ENCODE measurements at places on chromosomes 3 and 15.
A peak's percentile ranks its signal among the peaks of the same experiment; 100 is the strongest.

DNA sequence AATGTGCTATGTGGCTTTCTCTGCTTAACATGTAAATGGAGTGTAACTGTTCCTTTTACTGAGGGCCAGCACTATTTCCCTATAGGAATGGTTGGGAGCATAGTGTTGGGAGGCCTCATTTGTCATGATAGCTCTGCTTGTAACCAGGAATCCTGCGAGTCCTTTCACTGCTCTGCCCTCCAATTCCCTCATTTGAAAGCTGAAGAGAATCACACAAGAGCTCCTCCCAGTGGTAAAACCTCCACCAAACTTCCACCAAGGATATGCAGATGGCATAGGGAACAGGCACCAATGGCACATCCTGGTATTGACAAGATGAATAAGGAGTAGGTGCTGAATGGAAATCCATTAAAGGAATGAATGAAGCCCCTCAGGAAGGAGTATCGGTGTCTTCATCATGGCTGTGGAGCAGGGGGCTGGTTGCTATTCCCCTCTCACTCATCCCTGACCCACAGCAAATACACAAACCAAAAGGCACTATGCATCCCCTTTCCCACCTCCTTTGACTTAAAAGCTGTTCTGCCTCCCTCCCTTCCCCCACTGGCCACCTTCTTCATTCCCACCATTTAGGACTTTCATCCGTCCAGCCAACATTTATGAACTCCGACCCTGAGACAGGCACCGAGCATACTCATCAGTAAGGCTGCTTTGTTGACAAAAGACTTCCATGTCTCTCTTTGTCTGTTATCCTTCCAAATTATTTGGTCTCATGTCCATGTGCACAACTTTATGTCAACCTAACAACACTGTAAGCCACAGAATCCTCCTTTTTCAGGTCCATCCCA is 560.8 kb downstream of the FOXP1 start:
- DNase-seq = no peak

DNA sequence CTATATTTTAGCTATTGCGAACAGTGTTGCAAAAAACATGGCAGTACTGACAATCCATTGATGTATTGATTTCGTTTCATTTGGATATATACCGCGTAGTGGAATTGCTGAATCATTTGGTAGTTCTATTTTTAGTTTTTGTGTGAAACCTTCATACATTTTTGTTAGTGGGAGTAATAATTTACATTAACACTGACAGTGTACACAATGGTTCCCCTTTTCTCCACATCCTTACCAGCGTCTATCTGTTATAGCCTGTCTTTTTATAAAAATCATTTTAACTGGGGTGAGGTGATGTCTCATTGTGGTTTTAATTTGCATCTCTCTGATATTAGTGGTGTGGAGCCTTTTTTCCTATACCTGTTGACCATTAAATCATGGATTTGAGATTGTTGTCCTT is 392.4 kb upstream of the ALCAM start:
- no peak for DNase-seq

DNA sequence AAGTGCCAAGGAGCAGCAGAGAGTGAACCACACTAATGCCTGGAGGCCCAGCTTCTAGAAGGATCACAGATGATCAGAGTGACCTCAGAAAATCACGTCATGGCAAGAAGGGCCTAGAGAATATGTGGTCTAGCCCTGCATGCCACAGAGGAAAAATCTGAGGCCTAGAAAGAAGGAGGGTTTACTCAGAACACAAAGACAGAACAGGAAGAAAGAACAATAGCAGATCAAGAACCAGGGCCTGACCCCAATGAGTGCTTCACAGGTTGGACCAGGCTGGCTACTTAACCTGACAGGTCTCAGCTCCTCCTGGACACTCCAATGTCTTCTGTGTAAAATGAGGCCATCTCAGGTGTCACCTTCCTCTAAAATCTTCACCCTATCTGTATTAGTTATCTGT is 14.2 kb downstream of the RAB6B start:
- no peak for DNase-seq

- DNase-seq = no peak
Observed at GRCh38 chr3:13708301-13708700, 159.4 kb downstream of the FBLN2 start.

DNA sequence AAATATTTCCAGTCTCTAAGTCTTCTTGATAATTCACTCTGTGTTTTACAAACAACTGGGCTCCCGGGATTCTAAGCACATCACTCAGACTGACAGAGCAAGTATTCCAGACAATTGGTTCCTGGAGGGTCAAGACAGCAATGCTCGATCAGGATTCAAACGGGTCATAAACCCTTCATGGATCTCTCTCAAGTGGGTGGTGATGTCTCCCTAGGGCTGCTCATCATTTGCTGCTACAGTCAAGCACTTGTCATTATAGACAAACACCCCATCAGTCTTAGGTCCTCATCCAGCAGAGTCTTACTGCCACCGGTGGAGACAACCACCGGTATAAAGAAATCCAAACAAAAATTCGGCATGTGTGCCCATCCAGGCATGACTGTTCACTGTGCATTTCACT is 921.1 kb downstream of the FHIT start:
- DNase-seq = no peak

DNA sequence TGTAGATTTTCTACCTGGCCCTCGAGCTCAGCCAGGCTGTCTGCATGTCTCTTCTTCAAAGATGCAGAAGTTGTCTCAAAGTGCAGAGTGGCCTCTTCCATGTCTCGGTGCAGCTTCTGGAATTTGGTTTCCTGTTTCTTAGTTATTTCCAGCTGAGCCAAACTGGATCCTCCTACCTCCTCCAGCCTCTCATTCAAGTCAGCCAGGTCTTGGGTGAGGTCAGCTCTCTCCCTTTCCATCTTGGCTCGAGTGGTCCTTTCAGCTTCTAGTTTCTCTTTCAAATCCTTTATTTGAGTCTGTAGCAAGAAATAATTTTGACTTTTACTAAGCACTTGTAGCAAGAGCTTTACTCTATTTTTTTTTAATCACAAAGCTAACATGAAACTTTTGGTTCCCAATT is 81.8 kb downstream of the MYH15 start:
- DNase-seq = no peak

DNA sequence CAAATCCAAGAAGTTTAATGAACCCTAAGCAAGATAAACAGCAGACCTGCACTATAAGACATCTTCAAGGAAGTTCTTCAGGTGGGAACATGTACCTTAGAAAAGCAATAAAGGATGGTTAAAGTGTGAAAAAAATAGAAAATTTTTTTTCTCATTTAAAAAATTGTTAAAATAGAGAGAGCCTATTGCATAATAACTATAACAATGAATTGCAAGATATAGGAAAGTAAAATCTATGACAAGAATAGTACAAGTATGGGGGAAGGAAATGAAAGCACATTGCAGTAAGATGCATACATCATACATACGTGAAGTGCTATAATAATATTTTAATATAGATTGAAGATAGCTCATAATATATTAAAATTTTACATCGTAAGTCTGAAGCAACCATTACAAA is 310.1 kb upstream of the KCNMB2 start:
- DNase-seq = no peak

DNA sequence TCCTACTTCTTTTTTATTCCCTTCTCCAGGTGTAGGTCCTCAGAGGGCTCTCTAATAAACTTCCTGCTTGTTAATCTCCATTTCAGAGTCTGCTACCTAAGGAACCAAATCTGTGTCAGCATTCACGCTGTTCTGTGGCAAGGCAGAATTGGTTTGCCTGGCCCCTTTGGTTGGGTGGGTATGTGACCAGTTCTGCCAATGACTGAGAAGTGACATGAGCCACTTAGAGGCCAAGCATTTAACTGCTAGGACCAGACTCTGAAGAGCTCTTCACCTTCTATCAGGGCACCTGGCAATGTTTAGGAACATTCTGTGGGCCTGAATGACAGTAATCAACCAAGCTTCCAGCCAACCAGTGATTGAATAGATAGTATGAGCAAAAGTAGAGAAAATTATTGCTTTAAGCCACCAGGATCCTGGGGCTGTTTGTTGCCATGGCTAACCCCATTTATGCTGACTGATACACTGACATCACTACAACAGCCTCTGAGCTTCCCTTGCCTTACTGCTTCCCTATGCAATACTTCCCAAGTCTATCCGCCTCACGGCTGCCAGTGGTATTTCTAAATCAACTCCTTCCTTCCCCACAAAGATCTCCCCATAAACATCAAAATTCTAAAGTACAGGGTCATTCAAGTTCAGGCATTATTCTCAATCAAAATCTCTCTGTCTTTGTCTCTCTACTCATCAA is 7.6 kb downstream of the FRMD4B start:
- DNase-seq = no peak

- DNase-seq = no peak
Observed at GRCh38 chr3:181794011-181794790, 82.5 kb downstream of the SOX2 start.

DNA sequence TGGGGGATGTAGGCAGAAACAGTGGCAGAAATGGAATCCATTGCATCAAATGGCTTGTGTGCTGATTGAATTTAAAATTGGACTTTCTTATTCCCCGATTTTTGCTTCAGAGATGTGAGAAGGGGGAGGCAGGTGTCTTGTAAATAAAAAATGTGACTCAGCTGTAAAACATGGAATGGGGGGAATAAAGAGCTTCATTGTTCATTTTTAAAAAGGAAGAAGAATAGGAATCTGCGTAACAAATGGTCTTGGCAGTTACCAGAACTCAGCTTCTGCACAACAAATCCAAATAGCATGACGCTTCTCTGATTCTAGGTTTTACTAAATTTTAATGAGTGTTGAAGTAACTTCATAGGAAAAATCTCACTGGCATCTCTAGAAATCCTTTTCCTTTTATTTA is 323.9 kb upstream of the GBE1 start:
- DNase-seq = no peak

DNA sequence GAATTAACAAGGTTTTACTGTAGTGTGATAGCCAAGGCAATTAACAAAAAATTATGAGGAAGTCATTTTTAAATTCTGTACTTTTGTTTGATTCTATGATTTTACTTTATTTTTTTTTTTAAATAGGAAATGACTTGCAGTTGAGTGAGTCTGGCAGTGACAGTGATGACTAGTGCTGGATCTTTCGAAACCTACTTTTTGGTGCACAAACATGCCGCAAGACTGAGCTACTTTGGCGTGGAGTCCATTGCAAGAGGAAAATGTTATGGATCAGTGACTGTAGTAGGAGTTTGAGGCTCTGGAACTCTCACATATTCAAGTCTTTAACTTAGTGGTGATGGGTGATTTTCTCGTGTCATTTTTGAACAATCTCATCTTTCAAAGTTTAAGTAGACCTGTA is 11.6 kb downstream of the EAF1 start:
- no peak for DNase-seq

- DNase-seq = peak; percentile 24
Observed at GRCh38 chr15:42919799-42920518, 619 bp downstream of the TTBK2 start.

DNA sequence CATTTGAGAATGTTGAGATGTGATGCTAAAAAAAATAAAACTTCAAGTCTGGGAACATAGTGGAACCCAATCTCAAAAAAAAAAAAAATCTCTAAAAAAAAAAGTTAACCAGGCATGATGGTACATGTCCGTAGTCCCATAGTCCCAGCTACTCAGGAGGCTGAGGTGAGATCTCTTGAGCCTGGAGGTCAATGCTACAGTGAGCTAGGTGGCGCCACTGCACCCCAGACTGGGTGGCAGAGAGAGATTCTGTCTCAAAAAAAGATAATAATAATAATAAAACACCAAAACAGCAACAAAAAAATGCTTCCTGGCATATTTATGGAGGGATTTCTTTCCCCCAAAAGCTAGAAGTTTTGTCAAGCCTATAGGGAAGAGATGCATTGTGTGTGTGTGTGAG is 361.6 kb downstream of the ROBO1 start:
- no peak for DNase-seq

DNA sequence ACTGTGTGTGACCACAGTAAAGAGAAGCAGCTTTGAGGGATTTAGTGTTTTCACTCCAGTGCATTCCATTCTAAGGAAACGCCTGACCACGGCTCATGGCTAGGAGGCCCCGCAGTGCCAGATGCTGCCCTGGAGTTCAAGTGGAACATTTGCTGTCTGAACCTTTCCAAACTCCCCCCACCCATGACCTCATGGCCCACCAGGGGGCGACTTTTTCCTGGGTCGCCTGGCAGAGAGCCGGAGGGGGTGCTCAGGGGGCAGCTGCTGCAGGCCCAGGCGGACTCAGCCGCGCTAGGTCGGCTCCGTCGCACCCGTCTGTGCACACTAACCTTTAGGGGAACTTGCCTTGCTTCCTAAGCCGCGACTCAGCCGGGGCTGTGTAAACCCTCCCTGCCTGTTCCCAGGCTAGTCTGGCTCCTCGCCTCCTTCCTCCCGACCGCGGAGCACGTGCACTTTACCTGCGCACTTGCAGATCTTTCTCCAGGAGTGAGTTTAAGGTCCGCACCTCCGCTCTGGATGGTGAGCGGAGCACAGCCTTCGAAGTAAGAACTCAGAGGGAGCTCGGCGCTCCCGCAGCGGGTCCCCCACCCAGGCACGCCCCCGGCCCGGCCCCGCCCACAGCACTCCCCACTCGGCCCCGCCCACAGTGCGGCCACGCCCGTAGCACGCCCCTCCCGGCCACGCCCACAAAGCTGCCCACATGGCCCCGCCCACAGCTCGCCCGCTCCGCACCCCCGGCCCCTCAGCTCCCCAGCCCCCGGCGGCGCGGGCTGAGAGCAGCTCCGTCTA is at the start of gene OCA2:
Gene OCA2, minus strand, starts transcription at position 550 of the 789 bp plus-strand sequence. CDS start 17,441 bp downstream, outside the sequence.
- DNase-seq = peak; percentile 70

DNA sequence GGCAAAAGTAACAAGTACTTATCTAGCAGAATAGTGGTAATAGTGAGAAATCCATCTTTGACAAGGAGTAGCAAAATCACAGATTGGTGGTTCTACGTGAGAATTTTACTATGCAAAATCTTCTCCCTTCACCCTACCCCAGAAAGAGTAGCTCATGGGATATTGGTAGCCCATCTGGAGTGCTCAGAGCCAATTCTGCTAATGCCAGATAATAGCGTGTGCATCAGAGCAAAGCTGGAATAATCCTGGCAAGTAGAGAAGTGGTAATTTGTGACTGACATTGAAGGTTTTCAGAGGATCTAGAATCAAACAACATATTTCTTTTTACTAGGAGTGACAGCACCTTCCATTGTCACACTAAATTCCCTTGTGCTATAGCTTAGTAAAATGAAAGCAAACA is 192.9 kb downstream of the ZBBX start:
- DNase-seq = no peak

DNA sequence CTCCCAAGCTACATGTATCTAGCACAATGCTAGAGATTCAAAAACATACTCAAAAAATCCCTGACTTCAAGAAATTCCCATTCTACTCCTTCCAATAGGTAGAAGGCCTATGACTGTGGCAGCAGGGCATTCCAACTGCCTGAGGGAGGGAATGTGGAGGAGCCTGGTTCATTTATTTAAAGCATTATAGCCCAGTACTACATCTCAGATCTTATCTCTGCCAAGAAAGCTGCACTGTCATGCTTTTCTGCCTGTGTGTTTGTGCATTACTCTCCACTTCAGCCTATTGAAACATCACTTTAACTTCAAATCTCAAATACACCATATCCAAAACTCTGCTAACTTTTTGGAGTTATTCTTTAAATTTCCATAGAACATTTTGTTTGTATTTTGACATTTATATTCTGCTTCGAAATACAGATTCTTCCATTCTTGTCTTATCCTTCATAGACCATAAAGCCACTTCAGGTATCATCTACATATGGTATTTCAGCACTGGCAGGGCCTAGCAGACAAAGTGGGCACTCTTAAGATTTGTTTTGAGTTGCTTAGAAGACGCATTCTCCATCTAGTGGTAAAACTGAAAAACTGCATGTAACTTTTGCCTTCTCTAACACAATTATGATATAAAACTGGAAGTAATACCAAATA is 59.1 kb upstream of the NEDD4 start:
- DNase-seq = no peak
